ENCODE measurements at places on chromosomes 7 and 10.
A peak's percentile ranks its signal among the peaks of the same experiment; 100 is the strongest.

- DNase-seq: no peak
These were observed 13.0 kb downstream of the AKAP9 start for GRCh38 chr7:91953618-91954017.

DNA sequence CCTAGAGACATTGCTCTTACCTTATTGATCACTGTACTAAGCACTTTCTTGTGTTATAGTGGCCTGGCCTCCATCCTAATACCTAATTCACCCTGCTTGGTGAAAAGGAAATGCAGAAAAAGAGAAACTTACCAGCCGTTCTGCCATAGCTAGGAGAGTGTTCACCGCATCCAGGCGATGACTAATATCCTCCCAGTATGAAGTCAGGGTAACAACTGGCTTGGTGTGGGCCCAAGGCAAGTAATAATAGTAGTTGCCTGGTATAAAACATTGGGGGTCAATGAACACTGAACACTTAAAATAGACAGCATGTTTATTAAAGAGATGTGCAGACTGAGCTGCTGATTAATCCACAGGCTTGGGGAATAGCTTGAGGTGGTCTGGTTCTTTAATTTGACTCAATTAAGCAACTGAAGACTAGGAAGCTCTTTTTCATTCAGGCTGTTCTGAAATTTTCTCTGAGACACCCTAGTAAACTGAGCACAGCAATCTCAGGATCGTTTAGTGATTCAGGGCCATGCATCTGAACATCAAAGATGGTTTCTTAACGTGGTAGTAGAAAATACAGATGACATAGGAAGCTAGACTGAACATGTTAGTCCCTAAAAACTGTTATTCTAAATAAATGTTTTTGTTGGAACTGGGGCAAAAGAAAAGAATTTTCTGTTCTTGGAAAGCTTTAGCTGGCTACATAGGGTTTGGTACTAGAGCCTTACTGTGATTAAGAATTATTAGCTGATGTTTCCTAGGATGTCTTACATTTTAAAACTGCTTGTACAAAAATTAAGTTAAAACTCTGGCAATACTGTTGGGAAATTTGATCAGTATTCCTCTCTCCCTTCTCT, 102.2 kb downstream of the MYOF start:
- no peak for DNase-seq

DNA sequence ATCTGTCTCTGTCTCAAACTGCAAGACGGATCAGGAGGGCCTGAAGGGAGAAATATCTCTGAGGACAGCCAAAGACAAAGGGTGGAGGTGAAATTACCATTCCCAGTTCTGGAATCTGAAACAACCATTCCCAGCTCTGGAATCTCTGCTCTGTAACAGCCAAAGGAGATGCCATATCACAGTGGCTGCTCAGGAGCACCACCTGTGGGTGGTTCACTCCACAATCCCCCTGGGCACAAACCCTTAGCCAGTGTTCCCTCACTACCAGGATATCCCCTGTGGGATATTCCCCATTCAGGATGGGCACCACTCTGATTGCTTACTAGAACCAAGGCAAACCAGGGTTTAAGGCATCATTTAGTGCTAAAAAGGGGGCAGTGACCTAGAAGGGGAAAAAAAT, 199.0 kb downstream of the HTR7 start:
- no peak for DNase-seq

- no peak for DNase-seq
These were observed 9.9 kb downstream of the SLC25A13 start for GRCh38 chr7:96311967-96312366.

DNA sequence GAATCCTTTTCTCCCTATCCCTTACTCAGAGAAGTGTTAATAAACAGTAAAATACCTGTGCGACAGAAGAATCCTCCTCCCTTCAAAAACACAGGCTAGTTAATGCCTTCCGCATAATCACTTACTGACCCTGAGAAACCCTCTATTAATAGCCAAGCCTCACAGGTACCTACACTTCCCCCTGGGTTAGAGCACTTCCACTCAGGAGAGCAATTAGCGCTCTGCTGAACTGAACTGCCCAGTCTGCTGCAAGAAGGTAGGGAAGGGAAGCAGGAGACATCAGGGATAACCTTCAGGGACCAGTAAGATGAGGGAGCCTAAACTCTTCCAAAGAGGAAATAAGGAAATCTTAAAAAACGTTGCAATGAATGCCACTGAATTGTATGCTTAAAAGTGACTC, 39.6 kb downstream of the KIAA1549 start:
- DNase-seq: no peak

DNA sequence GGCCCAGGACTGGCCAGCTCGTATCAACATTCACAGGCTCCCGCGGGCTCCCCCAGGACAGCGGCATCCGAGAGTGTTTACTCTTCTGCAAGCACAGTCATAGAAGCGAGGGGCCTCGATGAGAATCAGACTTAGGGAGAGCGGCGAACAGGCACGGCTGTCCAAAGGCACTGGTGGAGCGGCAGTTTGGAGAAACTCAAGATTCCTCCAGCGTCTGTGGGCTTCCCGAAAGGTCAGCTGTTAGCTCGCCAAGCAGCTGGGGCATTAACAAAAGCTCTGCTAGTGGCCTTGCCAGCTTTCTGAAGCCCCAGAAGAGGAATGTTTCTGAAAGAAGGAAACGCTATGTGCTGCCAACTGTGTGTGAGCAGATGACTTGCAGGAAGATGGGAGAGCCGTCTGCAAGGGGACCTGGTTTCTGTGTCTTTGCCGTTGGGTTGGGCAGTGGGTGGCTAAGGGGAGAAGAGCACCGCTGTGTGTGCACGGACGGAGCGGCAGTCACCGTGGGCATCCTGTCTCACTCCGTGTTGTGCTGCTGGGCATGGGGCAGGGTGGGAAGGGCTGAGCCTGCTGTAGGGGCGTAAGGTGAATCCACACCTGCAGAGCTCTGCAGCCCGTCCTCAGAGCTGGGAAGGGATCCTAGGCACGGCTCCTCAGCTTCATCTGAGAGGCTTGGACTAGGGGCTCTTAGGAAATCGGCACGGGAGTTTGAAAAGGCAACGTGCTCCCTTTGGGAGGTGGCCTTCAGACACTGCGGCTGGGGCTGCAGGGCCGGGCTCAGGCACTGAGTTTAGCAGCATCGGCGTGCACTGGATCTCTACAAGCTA, 42.1 kb downstream of the AMZ1 start:
- peak; percentile 6 for DNase-seq

- no peak for DNase-seq
These were observed 80.1 kb upstream of the CAPZA2 start for GRCh38 chr7:116782177-116782711.
